ENCODE measurements at places on chromosomes 2 and 18.

GRCh38 chr2:33681364-33681757 lies 82.3 kb upstream of the FAM98A start:
- no peak for DNase-seq

GRCh38 chr2:33522576-33522975 lies 46.1 kb downstream of the RASGRP3 start:
- DNase-seq: no peak

GRCh38 chr2:56960581-56960980 lies 776.8 kb downstream of the CCDC85A start:
- DNase-seq: no peak

DNA sequence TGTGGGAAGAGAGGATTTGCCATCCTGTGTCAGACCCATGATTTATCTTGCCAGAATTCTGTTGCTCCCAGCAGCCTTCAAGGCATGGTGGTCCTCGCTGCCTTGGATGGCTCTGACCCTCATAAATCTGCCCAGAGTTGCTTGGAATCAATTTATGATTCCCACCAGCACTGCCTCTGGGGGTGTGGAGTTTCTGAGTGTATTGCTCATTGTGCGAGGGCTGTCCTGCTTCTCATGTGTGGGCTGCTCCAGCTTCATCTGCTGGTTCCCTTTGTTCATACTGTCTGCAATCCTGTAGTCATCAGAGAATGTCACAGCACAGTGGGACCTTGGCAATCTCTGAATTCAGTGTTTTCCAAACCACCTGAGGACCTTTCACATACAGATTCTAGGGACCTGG lies 139.8 kb downstream of the CLIP4 start:
- no peak for DNase-seq

GRCh38 chr2:85309699-85310321 lies 18.0 kb downstream of the TGOLN2 start:
- no peak for DNase-seq

GRCh38 chr2:109674894-109675534 lies 60.9 kb downstream of the SOWAHC start:
- no peak for DNase-seq

- DNase-seq: no peak
These were observed 607.5 kb upstream of the SLC39A10 start for GRCh38 chr2:195049372-195050031.

GRCh38 chr2:231677632-231678104 lies 30.7 kb upstream of the PTMA start:
- DNase-seq: peak; percentile 32

DNA sequence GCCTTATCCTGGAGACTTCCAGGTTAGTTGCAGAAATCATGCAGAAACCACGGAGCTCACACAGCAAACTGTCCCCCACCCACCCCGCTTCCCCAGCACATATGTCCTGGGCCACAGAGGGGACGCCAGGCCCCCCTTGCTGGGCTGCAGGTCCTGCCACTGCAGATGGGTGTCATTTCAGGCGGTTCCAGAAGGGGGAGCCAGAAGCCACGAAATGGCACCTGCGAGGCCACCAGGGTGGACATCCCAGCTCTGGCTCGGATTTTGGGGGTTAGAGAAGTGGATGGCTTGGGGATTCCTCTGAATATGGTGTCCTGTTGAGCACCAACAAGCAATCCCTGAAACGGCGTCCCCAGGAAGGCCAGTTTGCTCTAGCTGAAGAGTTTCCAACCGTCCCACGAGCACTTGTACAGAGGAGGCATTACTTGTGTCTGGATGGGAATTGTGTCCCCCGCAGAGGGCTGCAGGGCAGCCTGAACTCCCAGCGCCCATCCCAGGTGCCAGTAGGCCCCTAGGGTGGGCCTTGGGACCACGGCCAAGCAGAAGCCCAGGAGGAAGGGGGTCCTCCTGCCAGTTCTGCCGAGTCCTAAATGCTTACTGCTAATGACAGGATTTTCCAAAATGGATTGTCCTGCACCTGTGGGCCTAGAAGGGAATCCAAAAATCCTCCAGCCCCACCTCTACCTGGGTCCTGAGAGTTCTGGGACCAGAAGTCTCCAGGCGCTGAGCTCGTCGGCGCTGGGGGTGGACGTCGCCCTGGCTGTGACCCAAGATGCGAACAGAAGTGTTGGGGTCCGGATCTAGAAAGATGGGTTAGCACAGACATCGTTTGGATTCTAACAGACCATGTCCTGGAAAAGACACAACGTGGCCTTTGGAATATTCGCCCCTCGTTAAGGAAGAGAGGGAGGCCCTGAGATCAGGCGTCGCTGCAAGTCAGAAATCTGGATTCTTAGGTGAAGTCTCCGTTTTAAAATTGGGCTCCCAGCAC lies 14.6 kb upstream of the NFATC1 start:
- DNase-seq: no peak

GRCh38 chr2:236748385-236748784 lies 178.8 kb downstream of the ACKR3 start:
- DNase-seq: no peak

GRCh38 chr2:236977852-236978398 lies 107.8 kb upstream of the COPS8 start:
- DNase-seq: no peak

GRCh38 chr2:114729026-114729425 lies 286.6 kb downstream of the DPP10 start:
- DNase-seq: no peak

DNA sequence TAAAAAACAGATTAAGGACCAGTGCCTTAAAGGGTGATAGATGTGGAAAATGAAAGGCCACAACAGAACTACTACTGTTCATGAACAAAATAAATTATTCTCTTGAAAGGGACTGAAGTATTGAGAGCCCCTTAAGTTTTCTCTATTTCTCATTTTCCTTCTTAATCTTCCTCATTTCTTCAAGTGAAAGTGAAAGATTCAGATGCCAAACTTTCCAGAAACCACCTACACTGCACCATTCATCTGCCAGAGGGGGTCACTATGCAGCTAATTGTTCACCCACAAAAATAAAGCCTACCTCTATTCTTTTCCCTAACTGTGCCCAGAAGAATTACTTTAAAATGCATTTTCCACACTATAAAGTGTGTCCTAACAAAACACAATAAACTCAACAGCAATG lies 140.1 kb downstream of the NR4A2 start:
- no peak for DNase-seq

GRCh38 chr2:61712060-61712459 lies 141.8 kb downstream of the FAM161A start:
- DNase-seq: no peak

DNA sequence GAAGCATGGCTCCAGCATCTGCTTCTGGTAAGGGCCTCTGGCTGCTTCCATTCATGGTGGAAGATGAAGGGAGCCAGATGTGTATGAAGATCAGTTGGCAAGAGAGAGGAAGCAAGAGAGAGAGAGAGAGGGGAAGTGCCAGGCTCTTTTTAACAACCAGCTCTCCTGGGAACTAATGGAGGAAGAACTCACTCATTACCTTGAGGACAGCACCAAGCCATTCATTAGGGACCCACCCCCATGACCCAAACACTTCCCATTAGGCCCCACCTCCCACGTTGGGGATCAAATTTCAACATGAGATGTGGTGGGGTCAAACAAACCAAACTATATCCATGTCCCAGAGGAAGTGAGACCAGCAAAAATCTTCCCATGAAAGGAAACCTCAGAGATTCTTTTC lies 124.8 kb upstream of the SIX2 start:
- DNase-seq: no peak

GRCh38 chr2:218780046-218780445 lies 1.9 kb upstream of the CYP27A1 start:
- DNase-seq: no peak

DNA sequence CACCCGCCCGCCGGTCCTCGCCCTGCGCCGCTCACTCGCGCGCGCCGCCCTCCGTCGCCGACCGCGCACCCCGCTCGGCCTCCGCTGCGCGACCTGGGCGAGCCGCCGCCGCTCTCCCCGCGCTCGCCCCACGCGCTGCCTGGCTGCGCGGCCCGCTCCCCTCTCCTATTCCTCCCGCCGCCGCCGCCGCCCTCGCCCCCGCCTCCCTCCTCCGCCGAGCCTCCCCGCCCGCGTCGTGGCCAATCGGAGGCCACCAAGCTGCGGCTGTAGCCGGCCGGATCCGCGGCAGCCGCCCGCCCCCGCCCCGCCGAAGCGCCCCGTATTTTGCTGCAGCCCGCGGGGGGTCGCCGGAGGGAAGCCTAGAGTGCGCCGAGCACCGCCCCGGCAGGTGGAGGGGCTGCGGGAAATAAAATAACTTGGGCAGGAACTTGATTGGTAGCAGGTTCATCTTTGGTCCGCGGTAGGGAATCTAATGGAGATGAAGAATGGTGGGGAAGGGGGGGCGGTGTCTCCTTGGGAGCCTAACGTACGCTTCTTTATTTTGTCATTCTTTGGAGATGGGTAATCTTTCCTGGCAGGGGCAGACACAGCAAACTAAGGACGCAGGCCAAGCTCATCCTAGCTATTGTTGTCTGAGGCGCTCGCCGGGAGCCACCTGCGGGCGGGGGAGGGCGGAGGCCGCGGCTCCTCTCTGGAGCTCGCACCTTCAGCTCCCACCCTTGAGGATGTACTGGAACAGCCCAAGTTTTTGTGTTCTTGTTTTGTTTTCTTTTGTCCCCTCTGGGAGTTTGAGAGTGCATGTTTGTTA lies 1.1 kb upstream of the CDH2 start:
- DNase-seq: peak; percentile 18

- DNase-seq: no peak
These were observed 13.8 kb upstream of the DNAJC27 start for GRCh38 chr2:24985511-24985910.

DNA sequence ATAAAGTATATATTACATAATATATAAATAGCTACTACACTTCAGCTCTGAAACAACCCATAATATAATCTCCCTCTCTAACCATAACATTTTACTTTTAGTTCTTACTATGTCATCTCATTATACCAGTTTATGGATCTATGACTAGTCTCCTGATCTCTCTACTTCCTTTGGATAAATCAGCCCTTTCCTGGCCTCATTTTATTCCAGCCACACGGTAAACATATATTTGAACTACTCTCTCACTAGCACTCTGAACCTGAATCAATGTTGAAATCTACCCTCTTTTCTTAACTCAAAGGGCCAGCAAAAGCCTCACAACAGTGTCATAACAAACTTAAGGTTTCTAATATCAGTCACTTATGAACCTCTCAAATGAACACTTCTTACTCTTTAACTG lies 62.6 kb downstream of the BAZ2B start:
- DNase-seq: no peak

DNA sequence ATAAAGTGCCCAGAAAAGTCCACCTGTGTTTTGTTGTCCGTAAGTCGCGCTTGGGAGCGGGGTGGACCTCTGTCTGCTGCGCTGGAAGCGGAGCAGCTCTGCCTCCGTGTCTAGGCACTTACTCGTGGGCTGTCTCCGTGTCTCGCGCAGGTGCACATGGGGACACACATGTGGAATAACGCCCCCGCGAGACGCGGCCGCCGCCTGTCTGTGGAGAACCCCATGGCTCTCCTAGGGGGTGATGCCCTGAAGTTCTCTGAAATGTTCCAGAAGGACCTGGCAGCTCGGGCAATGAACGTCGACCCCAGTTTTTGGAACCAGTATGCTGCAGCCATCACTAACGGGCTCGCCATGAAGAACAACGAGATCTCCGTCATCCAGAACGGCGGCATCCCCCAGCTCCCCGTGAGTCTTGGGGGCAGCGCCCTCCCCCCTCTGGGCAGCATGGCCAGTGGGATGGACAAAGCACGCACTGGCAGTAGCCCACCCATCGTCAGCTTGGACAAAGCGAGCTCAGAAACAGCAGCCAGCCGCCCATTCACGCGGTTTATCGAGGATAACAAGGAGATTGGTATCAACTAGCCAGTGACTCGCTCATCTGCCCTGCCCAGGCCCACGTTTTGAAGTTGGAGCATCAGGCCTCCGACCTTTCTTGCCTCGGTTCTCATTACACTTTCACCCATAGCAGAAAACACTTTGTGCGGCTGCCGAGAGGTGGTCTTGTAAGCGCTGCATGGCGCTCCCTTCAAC lies 17.3 kb downstream of the SALL3 start:
- no peak for DNase-seq

DNA sequence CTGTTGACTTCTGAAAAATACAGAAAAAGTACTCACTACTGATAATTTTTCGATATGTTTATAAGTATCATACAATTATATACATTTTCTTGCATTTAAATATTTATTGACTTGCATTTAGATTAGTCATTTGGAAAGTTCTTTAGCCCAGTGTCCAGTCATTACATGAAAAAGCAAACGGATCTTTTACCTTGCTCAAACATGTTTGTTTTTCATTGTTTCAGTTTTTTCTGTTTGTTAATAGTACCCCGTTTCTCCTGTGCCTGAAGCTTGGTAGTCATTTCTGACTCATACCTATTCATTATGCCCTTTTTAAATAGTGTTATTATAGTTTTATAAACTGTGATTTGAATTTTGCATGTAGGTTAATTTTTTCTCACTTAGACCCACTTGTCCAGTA lies 28.1 kb downstream of the CEP192 start:
- no peak for DNase-seq

GRCh38 chr2:105390454-105390853 lies 8.4 kb downstream of the FHL2 start:
- no peak for DNase-seq

DNA sequence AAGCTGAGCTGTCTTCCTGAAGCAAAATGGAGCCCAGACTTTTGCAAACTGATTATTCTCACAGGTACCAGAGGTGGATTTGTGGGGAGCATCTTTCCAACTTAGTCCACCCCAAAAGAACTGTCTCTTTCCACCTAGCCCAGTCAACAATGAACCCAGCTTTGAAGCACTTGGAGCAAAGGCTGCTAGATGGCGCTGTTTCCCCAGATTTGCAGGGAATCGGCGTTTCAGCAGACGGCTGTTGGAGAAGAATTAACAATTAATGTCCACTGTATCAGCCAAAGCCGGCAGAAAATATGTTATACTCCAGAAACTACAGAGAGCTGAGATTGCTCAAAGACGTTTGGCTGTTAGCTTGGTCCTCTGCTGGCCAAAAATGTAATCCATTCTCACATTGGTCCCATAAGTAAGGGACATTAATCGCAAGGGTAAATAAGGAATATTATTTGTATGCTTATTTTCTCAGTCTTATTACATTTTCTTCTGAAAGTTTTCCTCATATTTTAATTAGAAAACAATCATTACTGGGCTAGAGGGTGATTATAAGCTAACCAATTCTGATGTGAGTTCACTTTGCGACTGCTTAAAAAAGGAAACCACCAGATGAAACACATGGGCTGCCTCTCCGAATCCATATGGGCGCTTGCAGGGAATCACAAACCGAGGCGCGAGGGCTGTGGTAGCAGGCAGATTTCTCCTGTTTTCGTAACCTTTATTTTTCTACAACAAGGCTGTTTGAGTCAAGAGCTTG lies 423.8 kb upstream of the MEX3C start:
- no peak for DNase-seq

GRCh38 chr2:114684403-114684802 lies 242.0 kb downstream of the DPP10 start:
- DNase-seq: no peak

- DNase-seq: no peak
These were observed 69.3 kb downstream of the MARCO start for GRCh38 chr2:119011162-119011909.

- no peak for DNase-seq
These were observed 1.4 kb downstream of the NEDD4L start for GRCh38 chr18:58045242-58046092.

- no peak for DNase-seq
These were observed 501.5 kb downstream of the NR4A2 start for GRCh38 chr2:155830817-155831579.
